ENCODE measurements at places on chromosomes 1 and 21.

DNA sequence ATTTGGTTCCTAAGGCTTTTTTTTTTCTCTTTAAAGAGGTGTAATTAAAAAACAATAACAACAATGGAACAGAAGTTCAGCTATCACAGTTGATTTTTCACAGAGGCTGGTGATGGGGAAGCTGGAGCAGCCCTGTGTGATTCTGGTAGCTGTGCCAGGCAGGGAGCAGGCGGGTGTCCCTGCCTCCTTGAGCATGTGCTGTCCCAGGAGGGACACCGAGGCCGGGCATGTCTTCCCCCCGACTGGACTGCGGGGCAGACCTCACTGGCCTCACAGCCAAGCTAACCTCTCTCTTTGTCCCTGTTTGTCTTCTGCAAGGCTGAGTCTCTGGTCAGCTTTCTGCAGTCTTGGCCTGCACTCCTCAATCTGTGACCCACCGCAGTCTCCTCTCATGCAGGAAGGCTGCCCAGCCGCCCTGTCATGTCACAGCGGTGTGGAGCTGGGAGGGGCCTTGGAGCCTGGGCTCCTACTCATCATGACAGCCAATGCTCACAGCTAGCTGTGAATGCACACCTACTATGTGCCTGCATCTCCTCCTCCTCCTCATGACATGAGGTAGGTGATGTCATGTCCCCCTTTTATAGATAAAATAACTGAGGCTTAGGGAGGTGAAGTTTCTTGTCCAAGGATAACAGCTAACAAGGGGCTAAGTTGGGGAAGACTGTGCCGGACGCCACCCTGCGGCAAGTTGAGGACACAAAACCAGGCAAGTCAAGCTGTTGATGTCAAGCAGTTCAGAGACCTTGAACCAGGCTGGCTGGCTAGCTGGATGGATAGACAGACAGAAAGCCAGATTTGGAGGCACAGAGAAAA lies 10.3 kb upstream of the ACTL8 start:
- DNase-seq = no peak

DNA sequence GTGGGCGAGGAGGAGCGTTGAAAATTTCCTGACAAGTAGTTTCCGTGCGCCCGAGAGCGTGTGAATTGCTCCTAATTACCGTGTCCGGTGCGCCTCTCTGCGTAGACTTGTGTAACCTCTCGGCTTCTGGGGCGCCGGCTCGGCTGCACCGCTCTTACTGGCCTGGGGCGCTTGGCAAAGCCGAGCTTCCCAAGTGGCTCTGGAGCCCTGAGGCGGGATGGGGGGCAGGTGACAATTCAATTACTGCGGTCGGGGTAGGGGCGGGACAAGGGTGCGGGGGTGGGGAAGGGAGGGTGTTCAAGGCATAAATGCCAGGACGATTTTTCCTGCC lies 392 bp upstream of the DMRTA2 start:
- no peak for DNase-seq

DNA sequence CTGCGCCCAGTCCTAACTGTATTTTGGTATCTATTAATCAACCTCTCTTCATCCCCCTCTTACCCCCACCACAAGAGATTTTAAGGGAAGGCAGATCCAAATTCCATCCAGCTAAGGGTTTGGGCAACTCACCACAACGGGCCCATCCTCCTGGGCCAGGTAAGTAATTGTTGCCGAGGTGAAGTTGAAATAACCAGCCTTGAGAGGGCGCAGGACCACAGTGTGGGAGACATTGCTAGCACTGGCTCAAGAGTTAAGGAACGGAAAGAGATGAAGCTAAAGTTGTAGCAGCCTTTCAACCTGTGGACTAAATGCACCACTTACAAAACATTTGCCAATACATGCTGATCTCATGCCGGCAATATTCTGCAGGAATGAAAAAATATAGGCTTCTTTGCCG lies 5.9 kb downstream of the SSR2 start:
- DNase-seq = no peak

DNA sequence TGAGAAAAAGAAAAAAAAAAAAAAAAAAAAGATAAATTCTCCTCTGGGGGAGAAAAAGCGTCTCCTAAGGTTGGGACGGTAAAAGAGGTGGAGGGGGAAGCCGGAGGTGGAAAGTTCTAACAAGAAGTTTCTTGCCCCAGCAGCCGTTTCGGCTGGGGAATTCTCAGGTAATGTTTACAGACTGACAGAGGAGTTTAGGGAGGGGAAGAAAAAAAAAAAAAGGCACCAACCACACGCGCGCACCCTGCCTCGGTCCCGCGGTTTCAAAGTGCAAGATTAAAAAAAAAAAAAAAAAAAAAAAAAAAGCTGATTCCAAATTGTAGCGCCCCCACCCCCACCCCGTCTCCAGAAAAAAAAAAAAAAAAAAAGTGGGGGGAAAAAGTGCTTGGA lies 504 bp downstream of the DHRS3 start:
- DNase-seq = peak; percentile 55

DNA sequence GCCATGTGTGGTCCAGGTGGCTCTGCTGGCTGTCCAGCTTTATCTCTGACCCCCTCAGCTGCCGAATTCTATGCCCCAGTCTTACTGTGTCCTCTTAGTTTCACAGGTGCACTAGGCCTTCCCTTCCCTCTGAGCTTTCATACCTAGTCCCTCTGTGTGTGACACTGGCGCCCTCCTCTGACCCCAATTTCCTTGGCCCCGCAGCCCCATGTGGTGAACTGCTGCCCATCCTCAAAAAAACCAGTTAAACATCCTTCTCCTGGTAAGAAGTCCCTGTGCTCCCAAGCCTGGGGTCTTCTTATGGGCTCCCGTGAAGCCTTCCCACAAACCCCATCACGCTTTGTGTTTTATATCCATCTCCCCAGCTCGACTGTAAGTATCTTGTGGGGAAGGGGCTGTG lies 93.9 kb upstream of the TSPAN2 start:
- DNase-seq = no peak

- DNase-seq = no peak
Observed at GRCh38 chr21:46227811-46228344, 696 bp downstream of the LSS start.

DNA sequence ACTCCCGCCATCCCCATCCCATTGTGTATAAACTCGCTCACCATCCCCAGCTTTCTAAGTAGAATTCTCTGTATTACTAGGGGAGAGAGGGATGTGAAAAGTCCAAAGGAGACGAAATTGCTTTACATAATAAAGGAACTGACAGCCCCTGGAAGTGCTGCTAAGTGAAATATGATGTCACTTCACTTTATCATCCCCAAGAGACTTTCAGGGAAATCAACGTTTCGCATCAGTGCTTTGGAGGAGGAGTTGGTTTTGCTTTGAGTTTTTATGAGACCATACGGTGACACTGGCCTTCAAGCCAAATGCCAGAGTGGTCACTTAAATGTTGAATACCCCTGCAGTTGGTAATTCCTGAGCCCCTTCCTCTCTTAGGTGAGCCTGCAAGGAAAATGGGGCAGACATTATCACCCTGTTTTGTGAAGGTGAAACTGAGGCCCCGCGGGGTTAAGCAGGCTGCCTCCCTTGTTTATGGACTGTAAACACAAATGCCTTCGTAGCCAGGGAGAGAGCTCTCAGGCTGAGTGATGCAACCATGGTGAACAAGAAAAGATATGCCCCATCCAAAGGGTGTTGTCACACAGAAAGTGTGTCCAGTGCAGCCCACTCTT lies 58.4 kb upstream of the KAZN start:
- DNase-seq = no peak

DNA sequence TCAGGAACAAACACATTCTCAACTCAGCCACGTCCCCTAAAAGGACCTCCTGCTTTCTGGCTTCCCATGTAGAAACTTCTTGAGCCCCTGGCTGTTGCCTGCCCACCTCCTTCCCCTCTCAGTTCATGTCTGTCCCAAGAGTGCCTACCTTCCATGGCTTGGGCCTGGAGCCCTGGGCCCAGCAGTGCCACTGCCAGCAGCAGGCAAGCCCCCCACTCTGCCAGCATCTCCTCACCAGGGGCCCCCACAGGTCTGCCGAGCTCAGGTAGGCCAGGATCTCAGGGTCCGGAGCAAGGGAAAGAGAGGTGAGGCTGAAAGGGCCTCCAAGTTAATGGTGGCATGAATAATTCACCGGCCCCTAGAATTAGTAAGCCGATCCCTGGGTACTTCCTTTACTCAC lies at the start of gene CDCP2:
Gene CDCP2 (minus strand): TSS at position 305 of the 400 bp plus-strand sequence. CDS start 78 bp downstream, at position 227.
- no peak for DNase-seq

GRCh38 chr1:46522184-46522968 lies 29.1 kb downstream of the KNCN start:
- peak; percentile 93 for DNase-seq

DNA sequence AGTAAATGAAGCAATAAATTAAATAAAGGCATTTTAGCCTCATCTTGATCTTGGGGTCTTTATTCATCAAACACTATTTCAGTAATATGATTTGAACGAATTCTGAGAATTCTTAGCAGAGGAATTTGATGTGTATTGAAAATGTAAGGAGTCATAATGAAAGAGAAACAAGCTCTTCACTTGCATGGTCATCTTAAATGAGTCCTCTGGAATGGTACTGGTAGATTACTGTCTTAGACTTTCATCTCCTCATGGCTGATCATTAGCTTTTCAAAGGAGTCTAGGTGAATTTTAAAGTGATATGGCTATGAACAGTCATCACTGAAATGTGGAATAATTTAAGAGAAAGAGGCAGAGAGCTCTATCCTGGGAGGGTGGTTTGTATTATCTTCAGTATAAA lies 30.0 kb downstream of the PRRC2C start:
- no peak for DNase-seq

- DNase-seq = no peak
Observed at GRCh38 chr21:15329191-15329590, 264.4 kb upstream of the NRIP1 start.

GRCh38 chr1:31689854-31690253 lies 14.0 kb downstream of the COL16A1 start:
- peak; percentile 93 for DNase-seq

- DNase-seq = no peak
Observed at GRCh38 chr1:211739671-211740411, 64.4 kb upstream of the NEK2 start.

GRCh38 chr1:213987927-213988506 lies at the start of gene PROX1:
TSS of gene PROX1 (plus strand) at chr1:213987973. CDS start at chr1:213996536, 8,563 bp downstream.
- DNase-seq = peak; percentile 24

DNA sequence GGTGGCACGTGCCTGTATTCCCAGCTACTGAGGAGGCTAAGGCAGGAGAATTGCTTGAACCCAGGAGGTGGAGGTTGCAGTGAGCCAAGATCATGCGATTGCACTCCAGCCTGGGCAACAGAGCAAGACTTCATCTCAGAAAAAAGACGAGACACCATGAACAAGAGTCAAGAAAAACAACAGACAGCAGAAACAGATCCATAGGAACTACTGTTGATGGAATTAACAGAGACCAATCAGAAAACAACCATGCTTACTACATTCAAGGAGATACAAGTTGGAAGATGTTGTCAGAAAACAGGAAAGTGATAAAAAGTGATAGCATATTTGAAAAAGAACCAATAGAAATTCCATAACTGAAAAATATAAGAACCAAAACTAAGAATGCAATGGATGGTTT lies 19.3 kb upstream of the OTUD3 start:
- DNase-seq = no peak

GRCh38 chr1:209659909-209660308 lies 7.7 kb upstream of the LAMB3 start:
- DNase-seq = no peak

- no peak for DNase-seq
Observed at GRCh38 chr1:196733091-196733970, 41.3 kb upstream of the CFHR3 start.

- DNase-seq = peak; percentile 8
Observed at GRCh38 chr1:71660411-71660810, 579.6 kb upstream of the ZRANB2 start.

GRCh38 chr1:34825455-34826091 lies 32.8 kb downstream of the GJA4 start:
- DNase-seq = no peak

- DNase-seq = peak; percentile 48
Observed at GRCh38 chr1:201703621-201704438, 125.1 kb upstream of the IPO9 start.

GRCh38 chr1:55329091-55329490 lies 113.9 kb upstream of the USP24 start:
- DNase-seq = no peak

GRCh38 chr1:229430761-229431283 lies 3.1 kb downstream of the ACTA1 start:
- no peak for DNase-seq

- no peak for DNase-seq
Observed at GRCh38 chr1:9213956-9214355, 20.6 kb upstream of the H6PD start.

DNA sequence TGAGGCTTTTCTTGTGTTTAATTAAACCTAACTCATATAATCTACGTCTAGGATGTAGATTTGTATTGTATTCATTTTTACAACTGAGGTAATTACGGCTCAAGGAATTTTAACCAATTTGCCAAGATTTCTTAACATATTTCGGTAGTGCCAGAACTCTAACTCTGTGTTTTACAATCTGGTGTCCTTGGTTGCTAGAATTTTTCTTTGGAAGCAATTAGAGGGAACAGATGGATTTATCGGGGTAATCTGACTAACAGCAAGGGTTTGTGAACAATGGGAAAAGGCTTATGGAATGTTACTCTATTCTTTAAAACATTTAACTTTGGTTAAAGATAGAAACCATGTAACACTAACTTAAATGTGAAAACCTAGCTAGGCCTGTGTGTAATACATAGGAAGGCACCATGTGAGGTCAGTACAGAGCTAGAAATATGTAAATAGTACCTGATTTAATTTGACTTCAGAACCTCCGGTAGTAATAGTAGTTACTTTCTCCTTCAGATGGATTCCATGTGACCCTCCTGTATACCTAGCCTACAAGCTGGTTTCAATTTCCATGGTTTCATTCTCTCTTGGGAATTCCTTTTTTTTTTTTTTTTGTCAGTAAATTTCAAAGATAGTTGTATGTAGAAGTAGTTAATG lies 1.2 kb downstream of the MTF2 start:
- DNase-seq = peak; percentile 55

- no peak for DNase-seq
Observed at GRCh38 chr1:154729577-154729976, 121.6 kb upstream of the ADAR start.

DNA sequence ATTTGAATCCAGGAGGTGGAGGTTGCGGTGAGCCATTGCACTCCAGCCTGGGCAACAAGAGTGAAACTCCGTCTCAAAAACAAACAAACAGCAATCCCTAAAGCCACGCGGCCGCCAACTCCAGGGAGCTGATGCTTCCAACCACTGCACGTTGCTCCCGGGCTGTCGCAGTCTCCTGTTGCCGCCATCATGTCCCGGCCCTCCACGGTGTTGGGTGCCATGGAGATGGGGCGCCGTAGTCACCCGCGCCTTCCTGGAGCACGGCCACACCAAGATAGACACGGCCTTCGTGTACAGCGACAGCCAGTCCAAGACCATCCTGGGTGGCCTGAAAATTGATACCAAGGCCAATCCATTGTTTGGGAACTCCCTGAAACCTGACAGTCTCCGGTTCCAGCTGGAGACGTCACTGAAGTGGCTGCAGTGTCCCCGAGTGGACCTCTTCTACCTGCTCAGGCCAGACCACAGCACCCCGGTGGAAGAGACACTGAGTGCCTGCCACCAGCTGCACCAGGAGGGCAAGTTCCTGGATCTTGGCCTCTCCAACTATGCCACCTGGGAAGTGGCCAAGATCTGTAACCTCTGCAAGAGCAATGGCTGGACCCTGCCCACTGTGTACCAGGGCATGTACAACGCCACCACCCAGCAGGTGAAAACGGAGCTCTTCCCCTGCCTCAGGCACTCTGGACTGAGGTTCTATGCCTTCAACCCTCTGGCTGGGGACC lies 32.6 kb downstream of the SLC16A1 start:
- no peak for DNase-seq

GRCh38 chr1:79568411-79568810 lies 561.9 kb upstream of the ADGRL4 start:
- DNase-seq = peak; percentile 42

- DNase-seq = no peak
Observed at GRCh38 chr1:228392111-228392936, 14.3 kb downstream of the TRIM11 start.

GRCh38 chr1:183087001-183087400 lies 63.8 kb downstream of the LAMC1 start:
- no peak for DNase-seq

All from NCI-H226 (cell line).